ENCODE measurements at places on chromosomes 12 and 14.

- no peak for DNase-seq
Observed at GRCh38 chr14:65348137-65348536, 64.4 kb upstream of the FUT8 start.

- no peak for DNase-seq
Observed at GRCh38 chr14:88706425-88706824, 86.3 kb downstream of the EML5 start.

DNA sequence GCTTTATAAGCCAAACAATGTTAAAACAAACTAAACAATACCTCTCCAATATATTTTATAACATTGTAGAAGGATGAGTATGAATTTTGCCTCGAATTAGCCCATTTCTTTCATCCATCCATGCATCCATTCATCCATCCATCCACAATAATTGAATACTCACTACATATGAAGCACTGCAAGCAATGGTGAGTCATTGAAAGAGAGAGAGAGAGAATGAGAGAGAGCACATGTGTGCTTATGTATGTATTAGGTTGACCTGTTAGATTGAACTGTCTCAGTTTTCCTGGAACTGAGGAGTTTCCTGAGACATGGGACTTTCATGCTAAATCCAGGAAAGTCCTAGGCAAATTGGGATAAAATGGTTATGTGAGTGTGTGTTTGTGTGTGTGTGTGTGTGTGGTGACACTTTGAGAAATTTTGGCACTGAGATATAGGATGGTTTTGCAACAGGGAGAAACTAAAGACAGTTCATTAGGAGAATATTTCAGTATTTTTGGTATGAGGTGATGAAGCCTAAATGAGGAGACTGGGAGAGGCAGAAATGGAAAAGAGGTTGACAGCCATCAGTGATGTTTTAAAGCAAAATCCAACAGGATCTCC is 98.4 kb downstream of the C12orf75 start:
- DNase-seq = no peak

GRCh38 chr12:104551313-104551931 is 94.7 kb downstream of the CHST11 start:
- no peak for DNase-seq

- no peak for DNase-seq
Observed at GRCh38 chr12:93832131-93832530, 155.0 kb downstream of the CRADD start.

DNA sequence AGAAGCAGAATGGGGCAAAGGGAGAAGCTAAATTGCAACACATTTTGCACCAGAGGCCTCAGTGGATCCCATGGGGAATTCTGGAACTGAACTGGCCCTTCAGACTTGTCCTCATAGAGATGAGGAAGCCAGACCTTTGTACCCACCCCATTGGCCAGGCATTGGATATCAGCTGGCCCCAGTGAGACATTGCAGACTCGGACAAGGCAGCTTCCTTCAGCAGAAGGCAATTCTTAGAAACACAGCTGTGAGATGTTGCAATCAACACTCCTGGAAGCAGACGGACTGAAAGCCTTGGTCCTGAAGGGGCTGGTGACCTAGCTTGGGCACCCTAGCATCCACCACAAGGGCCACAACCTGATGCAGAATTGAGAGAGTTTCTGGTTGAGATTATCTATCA is 218.1 kb downstream of the MSRB3 start:
- DNase-seq = no peak

- no peak for DNase-seq
Observed at GRCh38 chr14:29461506-29461905, 466.1 kb downstream of the PRKD1 start.

- peak; percentile 32 for DNase-seq
Observed at GRCh38 chr12:5022465-5023061, 21.1 kb upstream of the KCNA5 start.

DNA sequence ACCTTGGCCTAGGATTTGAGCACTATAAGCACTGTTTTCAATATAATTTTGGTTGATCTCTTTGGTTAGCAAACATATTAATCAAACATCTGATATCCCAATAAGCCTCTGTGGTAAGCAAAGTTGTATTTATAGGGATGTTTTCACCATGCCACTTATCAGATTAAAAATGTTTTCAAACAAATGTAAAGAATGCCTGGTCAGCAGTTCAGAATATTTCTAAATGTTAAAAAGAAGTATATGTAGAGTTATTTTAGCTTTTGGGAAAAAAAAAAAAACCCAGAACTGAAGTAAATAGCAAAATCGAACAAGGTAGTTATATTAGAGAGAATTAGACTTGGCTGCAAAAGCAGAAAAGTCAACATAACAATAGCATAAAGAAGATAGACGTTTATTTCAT is 3.9 kb downstream of the NAV3 start:
- no peak for DNase-seq

GRCh38 chr14:35760143-35760542 is 49.0 kb downstream of the RALGAPA1 start:
- no peak for DNase-seq

DNA sequence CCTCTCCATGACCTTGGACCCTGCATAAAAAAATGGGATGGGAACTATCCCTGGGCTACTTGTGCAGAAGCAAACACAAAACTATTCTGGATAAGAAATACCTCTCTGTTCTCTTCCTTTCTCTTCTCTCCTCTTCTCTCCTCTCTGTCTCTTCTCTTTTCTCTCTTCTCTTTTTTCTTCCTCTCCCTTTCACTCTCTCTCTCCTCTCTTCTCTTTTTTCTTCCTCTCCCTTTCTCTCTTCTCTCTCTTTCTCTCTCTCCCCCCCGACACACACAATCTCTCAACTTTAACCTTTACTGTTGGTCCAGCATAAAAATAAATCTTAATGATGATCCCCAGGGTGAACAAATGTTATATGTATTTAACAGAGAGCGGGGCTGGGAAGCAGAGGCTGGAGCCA is 141.4 kb downstream of the SRGAP1 start:
- no peak for DNase-seq

GRCh38 chr12:52906191-52906601 is 1.3 kb upstream of the KRT8 start:
- DNase-seq = no peak

DNA sequence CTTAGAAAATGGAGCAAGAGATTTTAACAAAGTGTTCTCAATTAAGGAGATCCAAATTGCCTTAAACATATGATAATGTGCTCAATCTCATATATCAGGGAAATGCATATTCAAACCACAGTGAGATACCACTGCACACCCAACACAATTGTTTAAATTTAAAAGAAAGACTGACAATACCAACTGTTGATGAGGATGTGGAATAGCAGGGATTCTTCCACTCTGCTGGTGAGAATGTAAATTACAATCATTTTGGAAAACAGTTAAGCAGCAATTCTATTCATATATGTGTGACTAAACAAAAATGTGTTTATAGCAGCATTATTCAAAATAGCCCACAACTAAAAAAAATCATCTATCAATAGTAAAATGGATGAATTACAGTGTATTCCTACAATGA is 144.2 kb downstream of the KICS2 start:
- no peak for DNase-seq

DNA sequence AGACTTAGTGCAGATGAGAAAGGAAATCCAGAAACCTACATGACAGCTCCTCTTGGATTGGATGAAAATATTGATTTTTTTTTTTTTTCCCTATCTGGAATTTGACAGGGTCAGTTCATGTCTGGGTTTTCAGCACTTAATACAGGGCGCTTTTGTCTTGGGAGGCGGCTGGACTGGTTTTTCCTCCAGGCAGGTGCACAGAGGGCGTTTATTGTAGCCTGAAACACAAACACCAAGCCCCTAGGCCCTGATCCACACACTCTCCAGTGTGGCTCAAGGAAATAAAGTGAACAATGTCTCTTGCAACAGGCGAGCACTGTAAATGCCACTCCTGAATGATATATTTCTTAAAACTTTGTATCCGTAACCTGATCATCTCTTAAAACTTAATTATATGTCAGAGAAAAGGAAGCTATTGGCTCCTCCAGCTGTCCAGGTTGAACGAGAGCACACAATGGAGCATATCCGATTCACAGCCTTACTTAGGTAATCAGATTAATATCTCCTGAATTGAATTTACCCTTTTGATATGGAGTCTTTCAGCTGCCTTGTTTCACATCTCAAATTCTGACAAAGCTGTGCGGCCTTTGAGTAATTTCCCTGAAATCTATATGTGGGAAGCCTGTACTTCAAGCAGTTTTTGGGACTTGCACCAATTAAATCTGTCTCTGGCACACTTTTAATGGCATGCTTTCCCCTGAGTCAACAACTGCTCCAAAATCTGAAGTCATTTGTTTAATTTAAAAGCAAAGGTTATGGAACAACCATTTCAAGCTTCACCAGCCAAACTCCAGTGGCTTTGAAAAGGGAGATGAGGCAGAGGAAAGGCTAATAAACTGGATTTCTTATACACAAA is 485.7 kb downstream of the ZFP36L1 start:
- peak; percentile 74 for DNase-seq

DNA sequence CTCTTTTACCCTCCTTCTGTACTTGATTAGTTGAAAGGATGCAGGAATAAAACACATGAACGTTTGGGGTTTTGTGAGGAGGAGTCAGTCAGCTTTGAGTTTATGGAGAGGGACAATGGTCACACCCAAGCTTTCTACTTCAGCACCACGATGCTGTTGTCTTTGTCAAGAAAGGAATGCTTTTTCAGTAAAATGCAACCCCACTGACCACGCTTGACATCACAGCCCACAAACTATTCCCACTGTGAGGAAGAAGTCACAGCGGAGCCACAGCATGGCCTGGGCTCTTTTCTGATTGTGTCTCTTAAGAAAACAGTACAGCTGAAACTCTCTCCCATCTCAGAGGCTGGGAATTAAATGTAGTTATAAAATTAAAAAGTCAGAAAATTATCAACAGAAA is 135.2 kb downstream of the APAF1 start:
- DNase-seq = no peak

DNA sequence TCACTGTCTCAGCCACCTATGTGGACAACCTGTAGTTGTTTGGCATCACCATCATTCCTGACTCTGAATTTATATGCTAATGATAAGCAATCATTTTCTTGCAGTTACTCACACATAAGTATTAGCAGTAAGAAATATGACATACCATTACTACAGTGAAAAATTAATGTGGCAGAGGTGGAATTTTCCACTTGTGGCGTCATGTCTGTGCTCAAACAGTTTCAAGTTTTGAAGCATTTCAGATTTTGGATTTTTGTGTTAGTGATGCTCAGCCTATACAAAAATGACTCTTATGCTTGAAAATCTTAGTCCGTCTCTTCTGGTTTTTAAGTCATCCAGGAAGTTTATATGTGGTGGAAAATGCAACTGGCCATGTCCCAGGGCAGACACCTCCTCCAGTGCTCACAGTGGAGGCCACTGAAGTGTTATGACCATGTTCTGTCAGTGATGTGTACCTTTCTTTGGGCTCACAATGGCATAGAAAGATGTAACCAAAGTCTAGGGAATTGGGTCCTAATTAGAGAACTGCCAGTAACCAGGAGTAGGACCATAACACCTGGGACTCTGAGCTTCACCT is 220.6 kb downstream of the SYT1 start:
- no peak for DNase-seq

DNA sequence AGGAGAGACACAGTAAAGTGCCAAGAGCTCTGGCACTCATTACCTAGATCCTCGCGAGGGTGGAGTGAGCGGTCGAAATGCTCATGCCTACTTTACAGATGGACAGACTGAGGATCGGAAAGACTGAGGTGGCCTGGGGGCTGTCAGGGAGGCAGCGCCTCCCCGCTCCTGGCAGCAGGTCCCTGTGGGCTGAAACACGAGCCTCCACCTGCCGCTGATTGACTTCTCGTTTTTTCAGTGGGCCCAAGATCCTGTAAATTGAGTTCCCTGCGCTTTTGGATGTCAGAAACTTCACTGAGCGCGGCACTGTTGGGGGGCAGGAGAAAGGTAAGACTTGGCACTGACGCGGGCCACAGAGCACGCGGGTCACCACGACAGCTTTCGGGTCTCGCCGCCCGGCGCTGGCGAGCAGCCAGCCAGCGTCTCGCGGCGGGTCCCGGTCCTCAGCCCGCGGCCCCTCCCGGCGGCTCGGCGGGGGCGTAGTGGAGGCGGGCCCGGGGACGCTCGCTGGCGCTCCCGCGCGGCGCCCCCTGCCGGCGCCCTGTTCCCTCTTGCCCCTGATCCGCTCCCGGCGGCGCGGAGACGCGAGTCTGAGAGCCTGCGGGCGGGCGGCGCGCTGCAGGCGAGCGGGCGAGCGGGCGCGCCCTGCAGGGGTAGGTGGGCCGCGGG is 552 bp upstream of the SCN8A start:
- DNase-seq = peak; percentile 72

GRCh38 chr14:72731252-72732020 is 162.5 kb downstream of the DPF3 start:
- DNase-seq = no peak

GRCh38 chr14:54933006-54933405 is 30.4 kb upstream of the GCH1 start:
- DNase-seq = no peak

DNA sequence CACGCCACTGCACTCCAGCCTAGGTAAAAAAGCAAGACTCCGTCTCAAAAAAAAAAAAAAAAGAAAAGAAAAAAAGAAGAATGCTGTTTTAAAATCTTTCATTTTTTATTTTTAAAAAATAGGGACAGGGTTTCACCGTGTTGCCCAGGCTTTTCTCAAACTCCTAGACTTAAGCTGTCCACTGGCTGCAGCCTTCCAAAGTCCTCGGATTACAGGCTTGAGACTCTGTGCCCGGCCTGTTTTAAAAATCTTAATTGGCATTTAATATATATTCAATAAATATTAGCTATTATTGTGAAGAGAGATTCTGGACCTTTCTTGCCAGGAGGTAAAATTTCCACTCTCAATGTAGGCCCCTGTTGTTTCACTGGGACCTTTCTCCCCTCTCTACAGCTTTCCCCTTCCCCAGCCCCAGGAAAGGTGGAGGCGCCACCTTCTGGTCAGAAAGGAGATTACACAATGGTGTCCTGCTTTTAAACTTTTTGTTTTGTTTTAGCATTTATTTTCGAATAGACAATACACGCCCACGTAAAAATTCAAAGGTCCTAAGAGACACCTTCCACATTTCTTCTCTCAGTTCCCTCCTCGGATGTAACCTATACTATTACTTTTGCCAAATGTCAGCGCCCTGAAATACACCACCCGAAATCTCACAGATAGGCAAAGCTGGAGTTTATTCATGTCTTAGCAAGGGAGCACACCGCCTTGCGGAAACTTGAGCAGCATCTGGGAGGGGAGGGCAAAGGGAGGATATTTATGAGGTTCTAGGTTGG is 23.8 kb upstream of the PHC1 start:
- DNase-seq = peak; percentile 24

GRCh38 chr14:69424149-69424923 is 25.8 kb downstream of the SLC39A9 start:
- DNase-seq = no peak

GRCh38 chr14:85380881-85381280 is 149.1 kb upstream of the FLRT2 start:
- DNase-seq = no peak

DNA sequence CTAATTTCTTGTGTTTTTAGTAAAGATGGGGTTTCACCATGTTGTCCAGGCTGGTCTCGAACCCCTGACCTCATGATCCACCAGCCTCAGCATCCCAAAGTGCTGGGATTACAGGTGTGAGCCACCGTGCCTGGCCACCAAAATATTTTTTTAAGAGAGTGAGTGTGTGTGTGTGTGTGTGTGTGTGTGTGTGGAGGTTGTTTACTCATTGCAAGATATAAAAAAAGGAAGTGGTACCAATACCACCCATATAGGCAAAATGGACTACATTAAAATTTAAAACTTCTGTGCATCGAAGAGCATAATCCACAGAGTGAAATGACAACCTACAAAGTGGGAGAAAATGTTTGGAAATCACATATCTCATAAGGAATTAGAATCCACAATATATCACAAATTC is 15.5 kb upstream of the CLEC2A start:
- DNase-seq = no peak

GRCh38 chr14:63922696-63923421 is 70.1 kb downstream of the SYNE2 start:
- DNase-seq = no peak

- no peak for DNase-seq
Observed at GRCh38 chr12:43912859-43913258, 77.0 kb downstream of the TMEM117 start.

Data from NCI-H1092 (cell line).